ENCODE measurements at places on chromosomes 7 and 10.

DNA sequence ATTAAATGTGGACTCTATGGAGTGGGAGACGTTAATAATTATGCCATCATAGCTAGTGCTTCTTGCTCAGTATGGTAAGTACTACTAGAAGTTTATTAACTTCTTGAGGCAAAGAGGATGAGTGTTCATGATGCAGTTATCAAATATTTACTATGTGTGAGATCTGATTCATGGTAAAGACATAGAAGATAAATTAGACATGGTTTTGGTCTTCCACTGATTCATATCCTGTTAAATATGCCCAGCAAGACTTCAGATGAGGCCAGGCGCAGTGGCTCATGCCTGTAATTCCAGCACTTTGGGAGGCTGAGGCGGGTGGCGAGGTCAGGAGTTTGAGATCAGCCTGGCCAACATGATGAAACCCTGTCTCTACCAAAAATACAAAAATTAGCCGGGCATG, 547.1 kb upstream of the ANKRD30A start:
- no peak for DNase-seq

GRCh38 chr7:158460665-158461064, 127.0 kb downstream of the PTPRN2 start:
- DNase-seq: no peak

DNA sequence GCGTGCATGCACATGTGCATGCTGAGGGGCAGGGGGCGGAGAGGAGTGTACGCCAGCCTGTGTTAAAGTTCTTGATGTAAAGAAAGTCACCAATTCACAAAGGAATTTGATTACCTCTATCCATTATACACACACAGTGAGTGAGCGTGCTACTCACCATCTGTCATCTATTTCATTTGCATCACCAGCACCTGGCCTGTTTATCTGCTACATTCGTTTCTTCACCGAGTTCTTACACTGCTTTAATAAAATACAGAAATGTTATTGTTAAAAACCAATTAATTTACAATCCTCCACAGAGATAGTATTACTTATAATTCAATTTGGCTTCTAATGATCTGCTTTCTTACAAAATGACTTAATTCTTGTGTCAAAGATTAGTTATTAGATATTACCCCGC, 32.6 kb downstream of the NEUROD6 start:
- DNase-seq: no peak

DNA sequence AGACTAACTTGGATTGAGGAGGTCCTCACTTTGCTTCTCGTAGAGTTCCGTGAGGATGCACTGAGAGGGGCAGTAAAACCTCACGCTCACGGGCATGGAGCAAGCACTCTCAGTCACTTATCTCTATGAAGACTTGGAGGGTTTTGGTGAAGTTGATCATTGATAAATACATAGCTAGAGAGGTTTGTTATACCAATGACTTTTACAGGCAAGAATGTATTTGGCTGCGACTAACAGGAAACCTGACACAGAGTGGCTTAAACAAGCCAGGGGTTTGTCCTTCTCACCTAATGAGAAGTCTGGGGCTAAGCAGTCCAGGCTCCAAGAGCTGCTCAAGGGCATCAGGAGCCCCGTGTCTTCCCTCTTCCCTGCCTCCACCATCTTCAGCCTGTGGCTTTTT, 6.1 kb downstream of the BICC1 start:
- DNase-seq: no peak

DNA sequence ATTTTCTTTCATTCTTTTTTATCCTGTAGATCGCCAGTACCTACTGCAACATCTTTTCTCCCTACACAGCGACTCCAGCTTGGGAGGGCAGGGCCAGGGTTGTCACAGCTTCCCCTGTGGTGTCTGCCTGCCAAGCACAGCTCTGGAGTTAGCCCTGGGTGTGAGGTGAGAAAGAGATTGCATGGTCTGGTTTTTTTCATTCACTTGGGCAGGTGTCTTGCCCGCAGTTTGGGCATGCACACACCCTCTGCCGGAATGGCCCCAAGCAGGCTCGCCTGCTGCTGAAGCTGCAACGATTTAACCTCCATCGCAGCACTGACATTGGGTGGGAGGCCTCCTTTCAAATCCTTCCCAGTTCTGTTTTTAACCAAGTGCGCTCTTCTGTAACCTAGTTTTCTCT, 132.8 kb downstream of the WNT2 start:
- no peak for DNase-seq

GRCh38 chr7:132966754-132967469, 115.0 kb downstream of the CHCHD3 start:
- no peak for DNase-seq

DNA sequence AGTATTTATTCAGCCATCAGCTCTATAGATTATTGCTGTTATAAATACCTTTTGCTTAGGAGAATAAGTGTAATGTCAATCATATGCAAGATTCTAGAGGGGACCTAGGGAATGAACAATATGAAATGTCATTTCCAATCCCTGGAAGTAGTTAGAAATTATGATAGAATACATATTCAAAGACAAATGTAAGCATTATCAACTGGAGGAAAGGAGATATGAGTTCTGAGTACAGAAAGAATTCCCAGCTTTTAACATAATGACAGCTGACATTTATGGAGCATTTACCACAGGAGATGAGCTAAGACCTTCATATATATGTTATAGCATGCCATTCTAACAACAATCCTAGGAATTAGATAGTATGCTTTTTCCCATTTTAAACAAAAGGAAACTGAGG, 86.2 kb downstream of the FAM13C start:
- no peak for DNase-seq

DNA sequence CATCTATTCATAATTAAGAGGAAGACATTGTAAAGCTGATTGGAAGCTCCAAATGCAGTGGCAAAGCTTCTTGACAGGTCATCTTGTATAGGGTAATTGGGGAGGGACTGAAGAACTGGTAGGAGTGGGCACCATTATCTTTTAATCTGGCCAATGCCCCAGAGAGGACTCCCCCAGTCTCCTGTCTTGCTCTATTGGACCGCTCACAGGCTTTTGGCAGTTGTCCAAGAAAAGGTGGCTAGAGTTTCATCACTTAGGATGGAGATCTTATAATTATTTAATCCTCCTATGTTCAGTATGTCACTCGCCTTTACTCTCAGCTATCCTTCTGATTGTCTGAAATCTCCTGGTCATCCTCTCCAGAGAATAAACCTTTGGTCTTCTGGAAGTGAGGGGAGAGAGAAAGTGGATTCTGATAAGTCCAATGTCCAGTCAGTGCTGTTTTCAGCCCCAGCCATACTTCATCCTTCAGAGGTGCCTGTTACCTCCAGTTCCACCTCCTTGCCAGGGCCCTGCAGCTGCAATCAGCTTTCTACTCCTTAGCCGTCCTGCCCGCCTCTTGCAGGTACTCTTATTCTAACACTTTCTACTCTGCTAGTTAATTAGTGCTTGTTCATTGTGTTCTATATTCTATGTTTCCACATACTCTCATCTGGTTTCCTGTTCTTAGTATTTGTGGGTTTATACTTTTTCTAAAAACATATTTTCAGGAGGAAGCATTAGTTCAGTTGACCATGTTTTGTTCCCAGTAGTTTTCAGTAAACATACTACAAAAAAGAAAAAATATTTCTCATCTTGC, 241.6 kb downstream of the NSUN6 start:
- DNase-seq: no peak

GRCh38 chr10:88682491-88682890, 18.2 kb downstream of the LIPF start:
- no peak for DNase-seq

GRCh38 chr10:114694062-114694461, 36.0 kb upstream of the ABLIM1 start:
- no peak for DNase-seq

DNA sequence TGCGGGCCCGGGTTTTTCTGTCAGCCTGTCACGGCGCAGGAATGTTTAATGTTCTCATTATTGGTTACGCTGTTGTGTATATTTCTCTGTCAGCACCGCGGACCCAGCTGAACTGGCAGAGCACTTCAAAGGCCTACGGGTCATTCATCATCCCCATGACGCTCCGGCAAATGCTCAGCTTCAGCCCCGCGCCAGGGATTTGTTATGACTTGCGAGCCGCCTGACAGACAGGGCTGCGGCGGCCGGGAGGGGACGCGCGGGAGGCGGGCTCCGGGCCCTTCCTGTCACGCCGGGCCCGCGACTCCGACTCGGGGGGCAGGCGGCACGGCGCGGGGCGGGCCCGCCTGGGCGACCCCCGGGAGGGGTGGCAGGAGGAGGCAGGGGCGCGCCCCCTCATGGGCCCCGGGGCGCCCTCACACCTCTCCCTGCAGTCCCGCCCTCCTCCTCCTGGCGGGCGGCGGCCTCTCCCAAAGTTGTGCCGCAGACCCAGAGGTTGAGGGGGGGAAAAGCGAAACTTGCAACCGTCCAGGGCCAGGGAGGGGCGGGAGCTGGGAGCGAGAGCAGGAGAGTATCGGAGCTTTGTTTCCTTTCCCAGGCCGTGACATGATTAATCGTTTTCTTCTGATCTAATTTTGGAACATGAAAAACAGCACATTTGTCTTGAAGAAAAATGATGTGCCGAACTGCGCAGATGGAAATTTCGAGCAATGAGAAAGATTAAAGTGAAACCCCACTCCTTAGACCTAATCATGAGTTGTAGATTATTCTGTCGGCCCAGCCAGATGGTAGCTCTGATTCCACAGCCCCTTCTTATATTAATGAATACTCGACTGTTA, 59.3 kb upstream of the COMTD1 start:
- peak; percentile 61 for DNase-seq

GRCh38 chr10:75405598-75406461, 4.3 kb upstream of the ZNF503 start:
- DNase-seq: no peak

GRCh38 chr7:74002474-74003017, 25.4 kb upstream of the ELN start:
- DNase-seq: no peak

DNA sequence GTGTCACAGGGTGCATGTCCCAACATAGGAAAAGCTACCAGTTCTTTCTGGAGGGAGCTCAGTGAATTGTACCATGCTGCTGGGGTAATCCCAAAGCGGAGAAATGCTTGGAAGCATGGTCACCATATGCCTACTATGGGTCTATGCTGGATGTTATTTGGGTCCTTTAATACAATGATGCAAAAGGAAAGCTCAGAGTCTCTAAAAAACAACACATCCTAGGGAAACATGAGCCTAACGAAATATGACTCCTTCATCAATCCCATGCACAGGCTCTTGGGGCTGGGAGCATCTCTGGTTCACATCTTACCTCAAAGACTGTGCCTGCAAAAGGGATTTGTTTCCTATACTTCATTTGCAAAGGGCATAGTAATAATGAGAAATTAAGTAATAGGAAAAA, 65.2 kb downstream of the CUBN start:
- DNase-seq: no peak

DNA sequence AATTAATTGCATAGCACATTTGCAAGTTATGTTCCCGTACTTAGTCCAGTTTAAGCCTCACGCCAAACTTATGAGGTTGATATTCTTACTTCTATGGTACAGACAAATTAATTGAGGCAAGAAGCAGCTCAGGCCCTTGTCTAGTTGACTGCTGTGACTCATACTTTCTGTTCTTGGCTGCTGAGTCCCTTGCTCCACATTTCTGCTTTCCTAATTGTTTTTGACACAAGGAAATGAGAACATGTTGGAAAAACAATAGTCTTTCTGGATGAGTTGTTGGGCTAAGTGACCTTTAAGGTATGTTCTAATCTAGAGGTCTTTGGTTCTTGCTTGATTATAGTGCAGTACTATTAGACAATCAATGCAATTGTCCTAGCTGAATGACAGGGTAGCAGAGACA, 331.8 kb downstream of the NRG3 start:
- DNase-seq: no peak

- DNase-seq: no peak
Measured at GRCh38 chr7:42774436-42774835, 137.4 kb downstream of the C7orf25 start.

DNA sequence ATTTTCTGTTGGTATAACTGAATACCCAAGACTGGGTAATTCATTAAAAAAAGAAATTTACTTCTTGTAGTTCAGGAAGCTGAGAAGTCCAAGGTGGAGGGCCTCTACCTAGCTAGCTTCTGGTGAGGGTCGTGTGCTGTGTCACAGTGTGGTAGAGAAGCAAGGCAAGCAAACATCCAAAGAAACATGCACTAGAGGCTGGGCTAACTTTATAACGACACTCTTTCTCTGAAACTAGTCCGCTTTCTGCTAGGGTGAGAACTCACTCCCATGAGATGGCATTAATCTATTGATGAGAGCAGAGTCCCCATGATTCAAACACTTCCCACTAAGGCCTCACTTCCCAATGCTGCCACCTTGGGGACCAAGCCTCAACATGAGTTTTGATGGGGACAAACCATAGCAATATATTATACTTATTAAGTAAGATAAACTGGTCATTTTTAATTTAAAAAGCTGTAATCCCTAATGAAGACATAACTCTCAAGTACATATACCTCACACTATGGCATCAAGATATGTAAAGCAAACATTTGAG, 50.8 kb downstream of the PHYHIPL start:
- DNase-seq: no peak

DNA sequence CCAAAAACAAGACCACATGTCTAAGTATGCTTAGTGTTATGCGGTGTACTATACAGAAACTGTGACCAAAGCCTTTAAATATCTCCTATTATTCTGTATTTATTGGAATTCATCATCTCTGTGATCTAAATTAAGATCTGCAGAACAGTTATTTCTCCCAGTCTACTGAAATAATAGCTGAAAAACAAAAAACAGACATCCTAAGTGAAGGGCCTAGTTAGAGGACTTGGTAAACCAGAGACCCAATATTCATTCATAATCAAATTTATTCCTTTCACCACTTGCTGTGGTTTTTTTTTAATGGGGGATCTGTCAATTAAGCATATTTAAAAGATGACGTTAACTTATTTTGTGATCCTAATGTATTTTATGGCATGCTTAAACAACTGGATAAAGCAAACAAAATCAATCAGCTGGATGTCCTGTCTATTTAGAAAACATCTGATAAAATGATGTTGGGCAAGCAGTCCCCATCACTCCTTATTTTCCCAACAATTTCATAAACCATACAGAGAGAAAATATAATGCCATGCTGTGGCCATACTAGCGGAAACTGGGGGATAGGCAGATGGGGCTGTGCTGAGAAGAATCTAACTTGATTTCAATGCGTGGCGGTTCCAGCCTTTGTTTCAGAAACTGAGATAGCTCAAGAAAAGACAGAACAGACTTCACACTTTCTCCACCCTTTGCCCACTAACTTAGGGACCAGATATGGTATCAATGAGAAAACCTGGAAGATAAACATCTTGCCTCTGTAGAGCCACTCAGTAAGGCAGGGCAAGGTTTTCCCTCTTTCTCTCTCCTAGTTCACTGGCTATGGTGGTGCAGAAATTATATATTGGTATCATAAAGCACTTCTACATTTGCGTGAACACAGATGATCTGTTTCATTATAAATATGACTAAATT, 32.9 kb downstream of the ICA1 start:
- DNase-seq: no peak

- DNase-seq: no peak
Measured at GRCh38 chr10:78260141-78260540, 226.5 kb downstream of the RPS24 start.

- DNase-seq: no peak
Measured at GRCh38 chr10:49271346-49271745, 27.6 kb upstream of the C10orf71 start.

- DNase-seq: no peak
Measured at GRCh38 chr10:5537684-5538083, 12.9 kb downstream of the CALML3 start.
